Hippocampal formation (tissue), 2 donors: ENCODE measurements at places on chromosomes 1 and 21.

DNA sequence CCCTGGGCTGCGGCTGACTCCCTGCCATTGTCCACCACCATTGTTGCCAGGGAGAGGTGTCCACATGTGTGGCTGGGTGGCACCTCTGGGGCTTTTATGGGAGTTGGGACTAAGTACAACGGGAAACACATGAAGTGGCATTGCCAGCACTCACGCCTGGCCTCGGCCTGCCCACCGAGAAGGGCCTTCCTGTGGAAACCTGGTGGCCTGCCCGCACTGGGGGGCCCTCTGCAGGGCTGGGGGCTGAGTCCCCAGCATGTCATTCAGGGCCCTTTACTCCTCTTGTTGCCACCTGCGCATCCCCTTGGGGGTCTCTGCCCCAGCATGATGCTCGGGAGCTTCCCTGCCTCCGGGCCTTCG is 35.5 kb upstream of the RUNX3 start:
- no peak for DNase-seq

DNA sequence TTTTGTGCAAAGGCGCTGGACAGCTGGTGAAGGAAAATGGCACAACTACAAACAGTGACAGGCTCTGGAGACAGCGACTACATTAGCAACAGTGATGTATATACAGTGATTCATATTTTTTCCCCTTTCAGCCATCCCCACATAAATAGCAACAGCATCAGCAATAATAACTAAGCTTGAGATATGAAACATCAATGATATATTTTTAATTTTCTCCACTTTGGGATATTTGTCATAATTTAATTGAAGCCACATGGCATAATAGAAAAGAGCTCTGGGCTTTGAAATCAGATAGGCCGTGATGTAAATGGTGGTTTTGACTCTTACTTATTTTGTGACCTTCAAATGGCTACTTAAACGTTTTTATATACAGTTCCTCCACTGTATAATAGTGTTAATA is 764.3 kb upstream of the PRMT6 start:
- DNase-seq = no peak

GRCh38 chr1:10610901-10611600 is 136.3 kb downstream of the PEX14 start:
- no peak for DNase-seq

- DNase-seq = no peak
Measured at GRCh38 chr1:186799689-186800054, 29.1 kb upstream of the PLA2G4A start.

- no peak for DNase-seq
Measured at GRCh38 chr1:47209091-47209490, 19.3 kb upstream of the PDZK1IP1 start.
